G401 (cell line): ENCODE measurements at places on chromosomes 16 and 17. TPM values are rescaled to one million over a fixed set of nuclear protein-coding genes. Genes with fewer than 3 reads are reported as not detected.

The CMIP gene
- total RNA-seq = 4.6 and 8.6 TPM in 2 replicates

The CSH1 gene
- total RNA-seq = not detected in 2 replicates

The CACNG3 gene
- not detected in 2 replicates for total RNA-seq

The MLYCD gene
- total RNA-seq = 2.8 and 3.6 TPM in 2 replicates

The KRT12 gene
- not detected in 2 replicates for total RNA-seq

The CCL14 gene
- total RNA-seq = not detected in 2 replicates

The SRL gene
- 0.07 and 0.37 TPM in 2 replicates for total RNA-seq

The SDR42E1 gene
- total RNA-seq = under 0.01 TPM in 1 of 2 replicates, not detected in the other

The MYO15B gene
- total RNA-seq = 0.18 and 3.9 TPM in 2 replicates
